ENCODE measurements at places on chromosomes 11 and 22. TPM values are rescaled to one million over a fixed set of nuclear protein-coding genes. Genes with fewer than 3 reads are reported as not detected.

SLC22A12 gene
- not detected for total RNA-seq

PAMR1 gene
- 493 TPM for total RNA-seq

FXYD6 gene
- total RNA-seq = not detected

OR8A1 gene
- total RNA-seq = not detected

GNAZ gene
- 1.3 TPM for total RNA-seq

SMIM35 gene
- not detected for total RNA-seq

TCN1 gene
- total RNA-seq = not detected

RIBC2 gene
- 0.97 TPM for total RNA-seq

ZNF70 gene
- 7.8 TPM for total RNA-seq

GPR83 gene
- under 0.01 TPM for total RNA-seq

CLMP gene
- 115 TPM for total RNA-seq

ACR gene
- total RNA-seq = not detected

UCP3 gene
- total RNA-seq = 1.7 TPM
